ENCODE measurements at places on chromosomes 13 and 19.

- no peak for DNase-seq
Observed at GRCh38 chr13:75705395-75705794, 69.3 kb downstream of the LMO7 start.

- no peak for DNase-seq
Observed at GRCh38 chr13:92823059-92823458, 403.5 kb upstream of the GPC6 start.

- no peak for DNase-seq
Observed at GRCh38 chr19:53045536-53045935, 996 bp downstream of the ERVV-2 start.

- DNase-seq: no peak
Observed at GRCh38 chr19:15633082-15633835, 7.4 kb upstream of the CYP4F3 start.

GRCh38 chr13:86922936-86923335, 748.2 kb upstream of the SLITRK5 start:
- DNase-seq: no peak

- no peak for DNase-seq
Observed at GRCh38 chr19:54014920-54015560, 23.6 kb downstream of the CACNG6 start.

- no peak for DNase-seq
Observed at GRCh38 chr19:12034198-12034597, 1.3 kb downstream of the ZNF433 start.

DNA sequence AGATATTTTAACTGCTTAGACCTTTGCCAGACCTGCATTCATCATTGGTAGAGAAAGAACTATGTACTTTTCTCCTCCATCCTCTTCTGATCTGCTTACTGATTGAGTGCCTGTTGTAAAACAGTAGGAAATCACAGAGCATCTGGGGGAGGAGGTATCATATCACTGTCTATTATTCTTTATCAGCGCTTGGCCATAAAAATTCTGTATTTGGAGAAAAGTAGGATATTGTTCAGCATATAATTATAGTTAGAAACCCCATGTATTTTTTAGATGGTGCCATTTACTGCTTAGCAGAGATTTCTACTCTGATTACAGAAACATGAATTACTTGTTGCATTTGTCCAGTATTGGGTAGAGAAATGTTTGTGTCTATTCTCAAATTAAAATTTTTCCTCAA, 62.4 kb downstream of the URI1 start:
- no peak for DNase-seq

DNA sequence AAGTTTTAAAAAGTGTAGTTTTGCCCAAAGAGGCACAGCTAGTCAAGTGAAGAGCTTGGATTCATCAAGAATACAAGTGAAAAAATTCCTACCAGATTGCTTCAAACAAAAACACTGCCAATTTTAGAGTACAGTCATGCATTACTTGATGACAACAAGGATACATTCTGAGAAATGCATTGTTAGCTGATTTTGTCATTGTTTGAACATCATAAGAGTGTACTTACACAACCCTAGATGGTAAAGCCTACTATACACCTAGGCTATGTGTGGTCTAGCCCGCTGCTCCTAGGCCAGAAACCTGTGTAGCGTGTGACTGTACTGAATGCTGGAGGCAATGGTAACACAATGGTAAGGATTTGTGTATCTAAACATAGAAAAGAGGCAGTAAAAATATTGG, 41.1 kb downstream of the TMTC4 start:
- DNase-seq: no peak

DNA sequence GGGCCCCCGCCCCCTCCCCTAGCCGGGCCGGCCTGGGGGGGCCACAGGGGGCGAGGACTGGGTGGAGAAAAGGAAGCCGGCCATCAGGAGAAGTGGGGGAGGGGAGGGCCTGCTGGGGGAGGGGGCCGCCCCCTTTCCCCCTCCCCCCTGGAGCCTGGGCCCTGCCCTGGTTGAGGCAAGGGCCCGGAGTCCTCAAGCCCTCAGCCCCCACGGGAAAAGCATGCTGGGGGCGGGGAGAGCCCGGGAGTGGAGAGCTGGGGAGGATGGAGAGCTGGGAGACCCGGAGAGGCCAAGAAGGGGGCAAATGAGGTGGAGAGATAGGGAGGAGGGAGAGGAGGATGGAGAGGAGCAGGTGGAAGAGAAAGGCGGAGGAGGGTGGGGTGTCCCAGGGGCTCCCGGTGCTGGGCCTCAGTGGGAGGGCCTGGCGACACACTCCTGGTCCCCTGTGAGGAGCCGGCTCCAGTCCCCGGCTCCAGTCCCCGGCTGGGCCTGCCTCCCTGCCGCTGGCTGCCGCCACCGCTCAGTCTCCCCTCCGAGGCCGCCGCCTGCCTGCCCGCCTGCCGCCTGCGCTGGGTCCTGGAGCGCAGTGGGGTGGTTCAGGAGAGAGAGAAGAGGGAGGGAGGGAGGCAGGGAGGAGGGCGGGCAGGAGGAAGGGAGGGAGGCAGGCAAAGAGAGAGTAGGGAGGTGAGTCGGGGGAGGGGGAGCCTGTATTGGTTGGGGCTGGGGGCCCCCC, at the start of gene GRIK5:
TSS of gene GRIK5 (minus strand) at position 588 of the 733 bp plus-strand sequence. CDS start 4,436 bp downstream, outside the sequence.
- no peak for DNase-seq

DNA sequence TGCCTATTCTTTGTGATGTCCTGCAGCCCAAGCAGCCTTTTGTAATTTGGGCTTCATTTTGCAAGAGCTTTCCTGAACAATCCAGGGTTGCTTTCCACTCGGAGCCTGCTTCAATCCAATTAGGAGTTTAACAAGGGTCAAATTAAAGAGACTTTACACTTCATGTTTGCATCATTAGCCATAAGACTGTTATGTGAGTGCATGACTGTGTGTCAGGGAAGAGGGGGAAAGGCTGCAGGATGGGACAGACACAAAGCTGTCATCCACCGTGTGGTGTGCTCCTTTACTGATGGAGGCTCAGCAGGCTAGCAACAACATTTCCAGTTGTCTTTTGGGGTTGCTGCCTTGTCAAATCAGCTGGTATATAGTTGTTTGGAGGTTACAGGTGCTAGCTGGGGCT, 23.7 kb upstream of the MAB21L1 start:
- DNase-seq: no peak

DNA sequence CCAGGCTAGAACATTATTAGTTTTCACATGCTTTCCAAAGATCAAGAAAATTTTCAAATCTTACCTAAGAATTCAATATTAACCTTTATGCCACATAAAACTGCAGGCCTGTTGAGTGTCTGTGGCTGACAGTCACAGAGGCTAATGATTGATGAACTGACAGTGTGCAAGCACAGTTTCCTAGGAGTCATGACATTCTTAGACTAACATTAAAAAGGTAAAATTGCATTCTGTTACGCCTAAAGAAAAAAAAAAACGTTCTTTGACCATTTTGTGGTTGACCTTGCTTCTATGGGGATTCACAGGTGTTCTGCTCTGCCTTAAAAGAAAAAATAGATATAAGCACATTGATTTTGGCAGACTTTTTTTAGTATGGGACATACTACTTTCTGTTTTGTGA, 1776.2 kb downstream of the PCDH9 start:
- DNase-seq: no peak

- DNase-seq: no peak
Observed at GRCh38 chr13:94056362-94056990, 423.0 kb downstream of the DCT start.
